ENCODE measurements at places on chromosomes 3 and 15. TPM values are rescaled to one million over a fixed set of nuclear protein-coding genes. Genes with fewer than 3 reads are reported as not detected.

DNA sequence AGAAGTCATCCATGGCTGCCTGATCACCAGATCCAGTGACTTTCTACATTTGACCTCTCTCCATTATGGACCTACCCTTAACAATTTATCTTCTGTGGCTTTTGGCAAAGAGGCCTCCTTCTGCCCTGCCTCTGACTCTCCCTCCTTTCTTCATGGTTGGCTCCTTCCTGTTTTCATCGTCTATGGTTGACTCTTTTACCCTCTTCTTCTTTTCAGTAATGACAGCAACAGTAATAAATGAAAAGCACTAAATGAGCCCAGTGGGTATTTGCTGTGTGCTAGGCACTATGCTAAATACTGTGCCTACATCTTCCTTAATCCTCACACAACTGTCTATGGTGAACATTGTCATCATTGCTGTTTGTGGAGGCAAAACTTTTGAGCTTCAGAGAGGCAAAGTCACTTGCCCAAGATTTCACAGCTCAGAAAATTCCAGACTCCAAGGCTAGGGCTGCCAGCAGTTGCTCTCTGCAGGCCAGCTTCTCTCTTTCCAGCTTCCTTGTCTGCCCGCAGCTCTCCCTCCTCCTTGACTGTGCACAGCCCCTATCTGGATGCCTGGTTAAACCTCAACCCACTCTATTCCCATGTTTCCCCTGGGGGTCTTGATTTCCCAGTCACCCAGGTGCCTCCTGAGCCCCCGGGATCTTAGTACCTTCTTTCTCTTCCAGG lies 24.6 kb downstream of the ITPR1 start:
- no peaks in the 10 kb centered on the region for H3K36me3 ChIP-seq
- DNase-seq, result no peak
- H3K27ac ChIP-seq, result no peak overlapping the region
- peaks cover 3% of the 10 kb centered on the region for H3K4me1 ChIP-seq
- H3K4me3 ChIP-seq, result no peak overlapping the region
- no peaks in the 10 kb centered on the region for H3K27me3 ChIP-seq

DNA sequence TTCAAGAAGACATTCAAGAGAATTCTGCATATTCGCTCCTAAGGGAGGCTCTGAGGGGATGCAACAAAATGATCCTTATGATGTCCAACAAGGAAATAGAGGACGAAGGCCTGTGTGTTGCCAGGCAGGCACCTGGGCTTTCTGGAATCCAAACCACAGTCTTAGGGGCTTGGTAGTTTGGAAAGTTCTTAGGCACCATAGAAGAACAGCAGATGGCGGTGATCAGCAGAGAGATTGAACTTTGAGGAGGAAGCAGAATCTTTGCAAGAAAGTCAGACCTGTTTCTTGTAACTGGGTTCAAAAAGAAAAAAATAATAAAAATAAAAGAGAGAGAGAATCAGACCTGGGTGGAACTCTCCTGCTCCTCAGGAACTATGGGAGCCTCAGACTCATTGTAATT lies 11.7 kb upstream of the ATG7 start:
- no peaks in the 10 kb centered on the region for H3K4me1 ChIP-seq
- DNase-seq, result no peak
- H3K36me3 ChIP-seq, result no peaks in the 10 kb centered on the region
- peaks cover 24% of the 10 kb centered on the region for H3K27me3 ChIP-seq

- H3K4me1 ChIP-seq, result peaks cover 6% of the 10 kb centered on the region
- H3K36me3 ChIP-seq, result peaks cover 7% of the 10 kb centered on the region
- no peak overlapping the region for H3K27ac ChIP-seq
- no peak for DNase-seq
- H3K4me3 ChIP-seq, result no peak overlapping the region
These were observed 260.0 kb upstream of the THBS1 start for GRCh38 chr15:39320886-39321285.

GRCh38 chr15:96583671-96584070 lies 253.2 kb downstream of the NR2F2 start:
- peaks cover 10% of the 10 kb centered on the region for H3K4me1 ChIP-seq
- H3K27ac ChIP-seq, result no peak overlapping the region
- H3K4me3 ChIP-seq, result no peak overlapping the region
- peaks cover 2% of the 10 kb centered on the region for H3K36me3 ChIP-seq

DNA sequence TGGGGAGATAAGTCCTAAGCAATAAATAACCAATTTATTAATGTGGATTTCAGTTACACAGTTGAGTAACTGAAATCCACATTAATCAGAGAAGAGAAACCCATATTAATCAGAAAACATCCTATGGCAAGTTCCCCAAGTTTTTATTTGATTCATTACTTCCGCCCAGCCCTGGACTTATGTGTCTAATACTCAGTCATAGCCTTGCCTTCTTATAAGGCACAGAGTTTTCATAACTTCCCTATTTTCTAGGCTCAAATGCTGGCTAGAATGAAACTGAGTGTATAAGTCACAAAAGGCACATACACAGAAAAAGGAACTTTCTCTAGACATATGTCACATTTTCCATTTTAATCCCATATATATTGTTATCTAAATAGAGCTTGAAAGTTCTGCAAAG lies 28.8 kb downstream of the CD47 start:
- no peaks in the 10 kb centered on the region for H3K27me3 ChIP-seq
- peaks cover 17% of the 10 kb centered on the region for H3K36me3 ChIP-seq
- no peak overlapping the region for H3K27ac ChIP-seq
- no peak overlapping the region for H3K4me3 ChIP-seq

GRCh38 chr3:11282250-11283138 lies 10.3 kb downstream of the ATG7 start:
- H3K4me1 ChIP-seq, result no peaks in the 10 kb centered on the region
- H3K27me3 ChIP-seq, result no peaks in the 10 kb centered on the region
- H3K27ac ChIP-seq, result no peak overlapping the region
- no peak overlapping the region for H3K4me3 ChIP-seq

Gene SAMMSON
- 0.17 TPM for total RNA-seq

Gene NFKBIZ
- 13.3 TPM for total RNA-seq

Gene FRMD4B
- 39.1 TPM for total RNA-seq

Gene CERS3
- total RNA-seq, result 0.38 TPM

Data from progenitor cell of endocrine pancreas (in vitro differentiated cells).